Activated CD4-positive, CD25-positive, alpha-beta regulatory T cell treated with anti-CD3 and anti-CD28 coated beads, Interleukin-2, amount 50 U/mL, for 24 hours (primary cell): ENCODE measurements at places on chromosomes 12 and 14.

- no peak for ATAC-seq
These were observed 8.7 kb downstream of the MARK3 start for GRCh38 chr14:103393676-103394626.

GRCh38 chr14:65840786-65841185, 428.3 kb downstream of the FUT8 start:
- ATAC-seq: no peak

GRCh38 chr14:102629808-102630350, 37.4 kb downstream of the RCOR1 start:
- ATAC-seq: no peak

DNA sequence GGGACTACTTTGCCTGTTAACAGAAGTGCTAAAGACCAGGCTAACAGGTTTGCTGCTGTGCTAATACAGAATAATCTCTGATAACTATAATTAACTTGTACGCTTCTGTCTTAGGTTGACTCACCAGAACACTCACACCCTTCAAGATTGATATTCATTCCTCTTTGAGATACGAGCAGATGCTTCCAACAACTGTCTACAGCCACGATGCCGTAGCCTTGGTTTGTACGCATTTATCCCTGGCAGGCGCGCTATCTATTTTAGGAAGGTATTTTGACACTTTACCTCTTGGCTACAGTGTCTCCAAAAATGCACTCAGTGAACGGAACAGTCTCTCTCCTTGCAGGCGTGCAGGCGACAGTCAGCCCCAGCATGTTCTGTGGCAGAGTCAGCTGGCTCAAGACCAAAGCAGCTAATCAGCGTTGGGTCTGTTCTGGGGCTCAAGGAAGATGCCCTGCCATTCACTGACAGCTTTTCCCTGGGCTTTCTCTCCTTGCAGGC, 146.4 kb upstream of the PRICKLE1 start:
- ATAC-seq: no peak

DNA sequence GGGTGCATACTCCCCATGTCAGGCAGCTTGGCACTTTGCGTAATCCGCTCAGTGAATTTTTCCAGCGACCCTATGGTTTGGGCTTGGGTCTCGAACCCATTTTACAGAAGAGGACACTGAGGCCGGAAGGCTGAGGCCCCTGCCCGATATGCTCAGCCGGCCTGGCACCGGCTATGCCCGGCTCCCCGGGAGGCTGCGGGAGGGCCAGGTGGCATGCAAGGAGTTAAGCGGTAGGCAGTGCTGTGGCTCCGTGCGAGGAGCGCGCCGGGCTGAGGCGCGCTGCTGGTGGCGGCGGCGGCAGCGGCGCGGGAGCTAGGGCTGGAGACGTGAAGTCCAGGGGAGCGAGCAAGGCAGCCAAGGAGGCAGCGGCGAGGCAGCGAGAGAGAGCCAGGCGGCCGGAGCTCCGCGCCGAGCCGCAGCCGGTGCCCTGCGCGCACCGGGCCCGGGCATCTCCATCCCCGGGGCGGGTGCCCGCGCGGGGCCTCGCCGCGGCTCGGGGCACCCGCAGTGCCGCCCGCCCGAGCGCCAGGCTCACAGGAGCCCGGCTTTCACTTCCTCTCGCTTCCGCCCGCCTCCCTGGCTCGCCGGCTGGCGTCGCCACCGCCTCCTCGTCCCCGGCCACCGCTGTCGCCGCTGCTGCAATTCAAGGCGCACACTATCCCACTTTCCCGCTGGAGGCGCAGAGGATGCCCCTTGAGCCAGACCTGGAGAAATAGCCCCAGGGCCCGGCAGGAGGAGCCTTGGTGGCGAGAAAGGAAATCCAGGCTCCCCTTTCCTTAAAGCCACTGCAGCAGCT, at the start of gene WSCD2:
WSCD2 (plus strand) TSS at position 272 of the 796 bp plus-strand sequence. CDS start 66,545 bp downstream, outside the sequence.
- ATAC-seq: no peak
